ENCODE measurements at places on chromosomes 7 and 10.

GRCh38 chr7:4268040-4268965 is 413.8 kb upstream of the FOXK1 start:
- DNase-seq = no peak

DNA sequence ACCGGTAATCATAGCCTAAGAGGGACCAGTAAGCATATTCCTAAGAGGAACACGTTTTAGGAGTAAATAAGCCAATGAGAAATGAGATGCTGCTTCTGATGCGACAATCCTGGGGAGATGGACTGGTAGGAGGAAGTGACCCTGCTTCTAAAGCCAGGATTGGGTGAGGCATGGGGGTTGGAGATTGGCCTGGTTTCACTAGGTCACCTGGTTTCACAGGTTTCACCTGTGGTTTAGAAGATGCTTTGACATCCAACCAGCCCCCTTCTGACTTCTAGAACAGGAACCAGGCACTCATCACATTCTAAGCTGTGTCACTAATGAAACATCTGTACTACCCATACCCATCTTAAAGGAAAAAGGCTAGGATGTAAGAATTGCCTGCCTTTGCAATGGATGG is 53.0 kb upstream of the BAMBI start:
- no peak for DNase-seq

DNA sequence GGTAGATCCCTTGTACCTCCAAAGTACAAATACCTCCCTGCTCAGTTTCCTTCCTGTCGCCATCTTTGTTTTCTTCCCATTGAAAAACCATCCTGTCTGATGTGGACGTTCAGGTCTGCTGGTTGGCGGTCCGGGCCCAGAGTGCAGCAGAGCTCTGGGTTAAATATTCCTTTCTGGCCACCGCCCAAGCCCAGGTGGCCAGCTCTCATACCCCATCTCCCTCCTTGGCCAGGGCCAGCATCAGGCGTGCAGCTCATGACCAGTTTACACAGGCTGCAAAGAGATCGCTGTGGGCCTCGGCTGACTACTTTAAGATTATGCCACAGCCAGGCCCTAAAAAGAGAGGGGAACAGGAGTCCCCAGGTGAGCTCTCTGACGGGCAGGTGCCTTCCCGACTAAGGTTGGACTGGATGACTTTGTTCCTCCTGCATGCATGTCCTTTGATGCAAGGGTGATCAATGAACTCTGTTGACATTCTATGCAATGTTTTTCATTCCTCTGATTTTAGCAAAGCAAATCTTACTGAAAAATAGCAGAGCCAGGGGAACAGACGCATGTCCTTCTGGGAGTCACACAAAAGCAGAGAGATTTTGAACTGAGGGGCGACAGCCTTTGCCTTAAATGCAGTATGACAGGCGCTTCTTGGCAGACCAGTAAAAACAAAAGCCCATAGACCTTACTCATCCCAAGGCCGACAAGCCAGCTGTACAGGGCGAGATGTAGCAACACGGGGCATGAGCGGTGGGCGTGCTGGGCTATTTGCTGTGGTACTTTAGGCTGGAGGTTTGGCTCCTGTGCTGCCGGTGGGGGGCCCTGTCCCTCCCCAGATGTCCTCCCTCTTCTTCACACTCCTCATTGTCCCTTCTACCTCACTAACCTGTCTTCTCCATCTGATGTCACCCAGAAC is 33.3 kb upstream of the SH2B2 start:
- no peak for DNase-seq

DNA sequence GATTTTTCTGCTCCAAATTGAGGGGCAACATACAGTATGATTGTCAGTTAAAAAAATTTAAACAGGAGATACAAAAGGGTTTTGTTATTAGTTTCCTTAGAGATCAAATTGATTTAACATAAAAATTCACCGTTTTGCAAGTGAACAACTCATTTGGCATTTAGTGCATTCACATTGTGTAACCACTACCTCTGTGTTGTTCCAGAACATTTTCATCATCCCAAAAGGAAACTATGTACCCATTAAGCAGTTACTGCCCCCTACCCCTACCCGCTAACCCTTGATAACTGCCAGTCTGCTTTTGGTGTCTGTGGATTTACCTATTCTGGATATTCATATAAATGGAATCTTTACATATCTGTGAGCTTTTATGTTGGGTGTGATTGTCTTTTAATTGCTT is 3.1 kb downstream of the ZRANB1 start:
- no peak for DNase-seq

GRCh38 chr10:133309100-133309719 is 496 bp downstream of the ZNF511 start:
- DNase-seq = peak; percentile 99

GRCh38 chr10:101564490-101564991 is 23.5 kb downstream of the POLL start:
- no peak for DNase-seq

- no peak for DNase-seq
Observed at GRCh38 chr10:121961456-121961855, 13.6 kb downstream of the NSMCE4A start.

DNA sequence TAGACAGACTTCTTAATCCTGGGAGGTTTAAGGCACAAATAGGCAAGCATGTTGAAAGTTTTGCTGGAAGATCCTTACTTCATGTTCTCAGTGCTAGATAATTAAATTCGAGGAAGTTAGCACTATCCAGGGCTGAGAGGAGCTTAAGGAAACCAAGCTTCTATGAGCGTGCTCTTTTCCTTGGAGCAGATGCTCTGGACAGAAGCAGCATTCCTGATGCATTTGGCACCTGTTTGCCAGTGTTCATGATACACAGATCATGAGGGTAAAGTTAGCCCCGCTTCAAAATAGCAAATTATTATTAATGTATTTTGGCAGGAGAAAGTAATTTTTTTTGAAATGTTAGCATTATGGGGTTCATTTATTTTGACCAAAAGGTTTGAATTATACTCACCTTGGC is 9.4 kb downstream of the HDAC9 start:
- DNase-seq = no peak

Data from SK-N-SH (cell line).